Activated CD8-positive, alpha-beta memory T cell treated with anti-CD3 and anti-CD28 coated beads, Interleukin-2, amount 10 ng/mL, durations not matched to agents 7 days and 5 days (primary cell): ENCODE measurements at places on chromosomes 4 and X. TPM values are rescaled to one million over a fixed set of nuclear protein-coding genes. Genes with fewer than 3 reads are reported as not detected.

Gene RPL34
- 912 TPM for total RNA-seq

Gene SLC16A2
- total RNA-seq: not detected

Gene FSTL5
- total RNA-seq: not detected

DNA sequence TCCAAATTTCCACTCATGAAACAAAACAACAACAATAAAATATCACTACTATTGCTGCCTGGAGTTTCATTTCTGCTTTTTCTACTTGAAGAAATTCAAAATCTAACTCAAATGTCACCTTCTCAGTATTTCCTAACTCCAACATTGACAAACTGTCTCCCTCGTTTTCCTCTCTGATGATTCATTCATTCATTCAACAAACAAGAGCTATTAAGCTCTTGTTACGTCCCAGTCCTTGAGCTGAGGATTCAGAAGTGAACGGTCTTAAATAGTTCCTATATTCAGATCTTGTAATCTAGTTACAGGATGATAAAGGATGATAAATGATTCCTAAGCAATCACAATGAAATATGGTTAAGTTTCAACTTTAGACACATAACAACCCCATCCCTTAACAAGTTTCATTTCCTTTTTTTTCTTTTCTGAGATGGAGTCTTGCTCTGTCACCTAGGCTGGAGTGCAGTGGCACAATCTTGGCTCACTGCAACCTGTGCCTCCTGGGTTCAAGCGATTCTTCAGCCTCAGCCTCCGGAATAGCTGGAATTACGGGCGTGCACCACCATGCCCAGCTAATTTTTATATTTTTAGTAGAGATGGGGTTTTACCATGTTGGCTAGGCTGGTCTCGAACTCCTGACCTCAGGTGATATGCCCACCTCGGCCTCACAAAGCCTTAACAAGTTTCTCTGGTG is 1.7 kb downstream of the SLC9B2 start:
- H3K36me3 ChIP-seq: peaks cover 20% of the 10 kb centered on the region
- H3K27ac ChIP-seq: peak overlapping the region; percentile 99
- H3K27me3 ChIP-seq: no peaks in the 10 kb centered on the region
- peaks cover 48% of the 10 kb centered on the region for H3K4me1 ChIP-seq
- no peak for DNase-seq

DNA sequence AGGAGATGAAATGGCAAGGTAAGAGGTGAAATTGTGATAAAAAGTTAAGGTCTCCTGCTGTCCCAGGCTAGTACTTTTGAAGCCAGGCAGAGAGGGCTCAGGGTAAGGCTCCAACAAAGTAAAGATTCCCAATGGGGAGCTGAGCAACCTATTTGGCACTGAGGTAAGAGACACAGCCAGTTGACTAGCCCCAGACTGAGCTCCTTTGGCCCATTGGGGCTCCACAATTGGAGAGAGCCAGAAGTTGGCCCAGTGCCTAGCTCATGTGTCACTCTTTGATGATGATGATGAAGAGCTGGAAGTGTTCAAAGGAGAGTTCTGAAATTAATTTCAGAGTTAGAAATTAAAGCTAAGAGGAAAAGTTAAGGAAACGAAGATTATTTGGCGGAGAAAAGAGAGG is 94.6 kb downstream of the RLIM start:
- no peak overlapping the region for H3K4me3 ChIP-seq
- no peaks in the 10 kb centered on the region for H3K27me3 ChIP-seq
- no peak for DNase-seq
- no peaks in the 10 kb centered on the region for H3K36me3 ChIP-seq

GRCh38 chr4:103099691-103100392 is at the start of gene BDH2:
Gene BDH2, minus strand, starts transcription at chr4:103099834. Its CDS starts 3,580 bp downstream, at chr4:103096254.
- no peaks in the 10 kb centered on the region for H3K27me3 ChIP-seq
- peak within 1 kb of the TSS; percentile 86 for H3K4me3 ChIP-seq
- peak within 1 kb of the TSS; percentile 84 for H3K27ac ChIP-seq
- peaks cover 23% of the 10 kb centered on the region for H3K4me1 ChIP-seq

DNA sequence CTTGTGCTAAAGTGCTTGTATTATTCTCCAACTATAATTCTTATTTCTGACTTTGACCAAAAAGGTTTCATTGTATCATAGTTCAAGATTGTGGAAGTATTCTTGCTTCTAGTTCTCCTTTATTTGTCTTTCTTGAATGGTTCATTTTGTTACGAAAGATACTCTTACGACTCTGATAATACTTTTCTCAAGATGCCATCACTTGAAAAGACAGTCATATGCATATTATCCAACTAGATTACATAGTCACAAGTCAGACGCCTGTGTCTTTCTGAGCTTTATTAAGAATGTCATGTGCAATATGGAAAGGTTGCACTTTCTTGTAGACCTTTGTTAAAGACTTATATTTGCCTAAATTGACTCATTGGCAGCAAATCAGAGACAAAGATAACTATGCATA is 71.4 kb upstream of the HPGD start:
- H3K36me3 ChIP-seq: peaks cover 3% of the 10 kb centered on the region

DNA sequence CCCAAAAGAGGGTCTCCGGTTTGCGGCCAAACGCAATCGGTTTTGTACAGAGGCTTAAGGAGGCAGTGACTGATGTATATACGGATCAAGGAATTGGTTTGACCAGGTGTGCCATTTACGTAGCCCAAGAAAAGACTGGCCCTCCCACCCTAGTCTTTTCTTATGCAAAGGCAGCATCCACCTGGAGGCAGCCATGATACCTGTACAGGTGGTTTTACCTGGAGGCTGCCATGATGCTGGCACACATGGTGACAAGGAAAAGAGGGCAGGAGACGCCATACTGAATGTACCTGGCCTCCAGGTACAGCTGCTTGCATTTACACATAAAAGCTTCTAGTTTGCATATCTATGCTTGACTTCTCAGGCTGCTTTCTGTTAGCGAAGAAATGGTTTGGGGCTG is 917.7 kb upstream of the INTU start:
- no peak overlapping the region for H3K27ac ChIP-seq
- DNase-seq: no peak
- H3K4me3 ChIP-seq: no peak overlapping the region
- H3K4me1 ChIP-seq: no peaks in the 10 kb centered on the region

GRCh38 chrX:125175991-125176584 is 143.6 kb upstream of the TEX13C start:
- no peak overlapping the region for H3K4me3 ChIP-seq
- no peak overlapping the region for H3K27ac ChIP-seq
- H3K4me1 ChIP-seq: no peaks in the 10 kb centered on the region
- H3K36me3 ChIP-seq: no peaks in the 10 kb centered on the region

- H3K4me1 ChIP-seq: no peaks in the 10 kb centered on the region
- no peaks in the 10 kb centered on the region for H3K27me3 ChIP-seq
- DNase-seq: no peak
- H3K36me3 ChIP-seq: no peaks in the 10 kb centered on the region
- no peak overlapping the region for H3K27ac ChIP-seq
- no peak overlapping the region for H3K4me3 ChIP-seq
Measured at GRCh38 chr4:188697243-188697642, 558.0 kb downstream of the TRIML1 start.
